ENCODE measurements at places on chromosomes 4 and X.

DNA sequence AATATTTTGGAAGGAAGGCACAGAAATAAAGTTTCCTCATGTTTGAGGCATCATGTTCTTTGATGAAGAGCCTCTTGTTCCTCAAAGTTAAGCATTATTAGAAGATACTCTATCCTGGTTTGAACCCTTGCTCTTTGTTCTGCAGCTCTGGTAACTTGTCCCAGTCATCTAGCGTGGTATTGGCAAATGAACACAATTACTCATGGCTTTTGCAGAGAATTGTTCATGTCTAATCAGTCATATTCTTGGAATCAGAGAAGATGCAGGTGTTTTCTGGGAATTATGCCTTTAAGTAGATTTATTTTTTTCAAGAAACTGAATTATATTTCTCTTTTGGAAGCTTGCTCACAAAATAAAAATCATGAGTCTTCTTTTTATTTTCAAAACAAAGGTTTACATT, 52.9 kb upstream of the HPGDS start:
- DNase-seq: no peak

DNA sequence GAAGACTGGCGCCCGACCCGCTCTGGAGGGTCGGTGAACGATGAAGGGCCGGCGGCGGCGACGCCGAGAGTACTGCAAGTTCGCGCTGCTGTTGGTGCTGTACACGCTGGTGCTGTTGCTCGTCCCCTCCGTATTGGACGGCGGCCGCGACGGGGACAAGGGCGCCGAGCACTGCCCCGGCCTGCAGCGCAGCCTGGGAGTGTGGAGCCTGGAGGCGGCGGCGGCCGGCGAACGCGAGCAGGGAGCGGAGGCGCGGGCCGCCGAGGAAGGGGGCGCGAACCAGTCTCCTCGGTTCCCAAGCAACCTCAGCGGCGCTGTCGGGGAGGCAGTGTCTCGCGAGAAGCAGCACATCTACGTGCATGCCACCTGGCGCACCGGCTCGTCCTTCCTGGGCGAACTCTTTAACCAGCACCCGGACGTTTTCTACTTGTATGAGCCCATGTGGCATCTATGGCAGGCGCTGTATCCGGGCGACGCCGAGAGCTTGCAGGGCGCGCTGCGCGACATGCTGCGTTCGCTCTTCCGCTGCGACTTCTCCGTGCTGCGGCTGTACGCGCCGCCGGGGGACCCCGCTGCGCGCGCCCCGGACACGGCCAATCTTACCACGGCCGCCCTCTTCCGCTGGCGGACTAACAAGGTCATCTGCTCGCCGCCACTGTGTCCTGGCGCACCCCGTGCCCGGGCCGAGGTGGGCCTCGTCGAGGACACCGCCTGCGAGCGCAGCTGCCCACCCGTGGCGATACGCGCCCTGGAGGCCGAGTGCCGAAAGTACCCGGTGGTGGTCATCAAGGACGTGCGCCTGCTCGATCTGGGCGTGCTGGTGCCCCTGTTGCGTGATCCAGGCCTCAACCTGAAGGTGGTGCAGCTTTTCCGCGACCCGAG, 568 bp downstream of the CHST7 start:
- peak; percentile 61 for DNase-seq

GRCh38 chrX:39599339-39599738, 498.4 kb downstream of the BCOR start:
- no peak for DNase-seq

GRCh38 chr4:41256740-41257256, at the start of gene UCHL1:
Gene UCHL1, plus strand, starts transcription at chr4:41256928. Its CDS starts 49 bp downstream, at chr4:41256977.
- DNase-seq: peak; percentile 85

DNA sequence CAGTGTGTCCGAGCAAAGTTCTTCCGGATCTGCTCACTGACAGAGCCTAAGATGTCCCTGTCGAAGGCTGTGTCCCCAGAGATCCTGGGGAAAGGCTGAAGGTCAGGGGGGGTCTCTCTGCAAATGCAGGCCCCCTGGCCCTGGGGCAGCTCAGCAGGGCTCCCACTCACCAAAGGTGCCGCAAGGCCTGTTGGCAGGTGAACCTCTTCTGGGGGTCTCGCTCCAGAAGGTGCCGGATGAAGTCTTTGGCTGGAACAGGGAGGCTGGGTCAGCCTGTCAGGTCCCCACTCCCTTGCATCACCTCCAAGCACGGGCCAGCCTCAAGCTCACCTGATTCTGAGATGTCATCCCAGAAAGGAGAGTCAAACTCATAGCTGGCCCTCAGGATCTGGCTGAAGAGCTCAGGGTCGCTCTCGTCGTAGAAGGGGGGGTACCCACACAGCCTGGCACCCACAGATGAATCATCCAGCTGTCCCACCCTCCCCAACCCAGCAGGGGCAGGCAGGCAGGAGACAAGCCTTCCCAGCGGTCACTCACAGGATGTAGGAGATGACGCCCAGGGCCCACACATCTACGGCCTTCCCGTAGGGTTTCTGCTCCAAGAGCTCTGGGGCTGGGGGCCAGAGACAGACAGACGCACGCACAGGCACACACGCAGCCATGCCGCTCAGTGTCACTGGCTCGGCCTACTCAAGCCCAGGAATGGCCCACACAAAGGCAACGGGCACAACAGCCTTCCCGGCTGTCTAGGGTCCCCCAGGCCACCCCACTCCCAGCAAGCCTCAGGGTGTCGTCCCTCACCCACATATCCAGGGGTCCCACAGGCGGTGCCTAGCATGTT, 2.6 kb downstream of the PNCK start:
- DNase-seq: no peak

Measured in NCI-H2171 treated with DMSO at 0.1 percent for 48 hours (cell line).